ENCODE measurements at places on chromosomes 5 and 9. TPM values are rescaled to one million over a fixed set of nuclear protein-coding genes. Genes with fewer than 3 reads are reported as not detected.

TSSK1B gene
- total RNA-seq, result not detected

PCDHB11 gene
- not detected for total RNA-seq

ECPAS gene
- 82.6 TPM for total RNA-seq

CDX1 gene
- total RNA-seq, result not detected

NXNL2 gene
- total RNA-seq, result not detected

GRXCR2 gene
- not detected for total RNA-seq

PAPPA gene
- total RNA-seq, result not detected

DNA sequence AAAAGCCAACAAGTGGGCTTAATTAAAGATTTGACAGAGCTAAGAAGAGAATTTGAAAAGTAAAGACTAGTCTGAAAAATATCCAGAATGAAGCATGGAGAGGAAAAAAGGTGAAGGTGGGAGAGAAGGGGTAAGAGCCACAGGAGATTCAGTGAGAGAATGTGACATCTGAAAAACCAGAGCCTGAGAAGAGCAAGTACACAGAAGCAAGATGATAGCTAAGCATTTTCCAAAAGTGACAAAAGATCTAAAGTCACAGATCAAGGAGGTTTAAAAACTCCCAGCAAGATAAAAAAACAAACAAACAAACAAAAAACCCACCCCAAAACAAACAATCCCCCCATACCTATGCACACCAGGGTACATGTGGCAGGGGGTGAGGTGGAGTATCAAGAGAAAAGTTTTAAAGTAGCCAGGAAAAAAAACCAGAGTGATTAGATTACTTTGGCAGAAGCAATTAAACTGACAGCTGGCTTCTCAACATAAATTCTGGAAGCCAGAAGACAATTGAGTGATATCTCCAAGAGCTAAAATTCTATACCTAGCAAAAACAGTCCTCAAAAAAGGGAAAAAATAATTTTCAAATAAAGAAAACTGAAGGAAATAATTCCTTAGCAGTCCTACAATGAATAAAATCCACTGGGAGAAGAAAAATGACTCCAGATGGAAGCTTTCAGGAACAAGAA lies 111.4 kb downstream of the RAPGEF6 start:
- no peak overlapping the region for H3K27ac ChIP-seq
- peaks cover 58% of the 10 kb centered on the region for H3K4me1 ChIP-seq
- H3K27me3 ChIP-seq, result no peaks in the 10 kb centered on the region
- DNase-seq, result no peak
- H3K4me3 ChIP-seq, result no peak overlapping the region

DNA sequence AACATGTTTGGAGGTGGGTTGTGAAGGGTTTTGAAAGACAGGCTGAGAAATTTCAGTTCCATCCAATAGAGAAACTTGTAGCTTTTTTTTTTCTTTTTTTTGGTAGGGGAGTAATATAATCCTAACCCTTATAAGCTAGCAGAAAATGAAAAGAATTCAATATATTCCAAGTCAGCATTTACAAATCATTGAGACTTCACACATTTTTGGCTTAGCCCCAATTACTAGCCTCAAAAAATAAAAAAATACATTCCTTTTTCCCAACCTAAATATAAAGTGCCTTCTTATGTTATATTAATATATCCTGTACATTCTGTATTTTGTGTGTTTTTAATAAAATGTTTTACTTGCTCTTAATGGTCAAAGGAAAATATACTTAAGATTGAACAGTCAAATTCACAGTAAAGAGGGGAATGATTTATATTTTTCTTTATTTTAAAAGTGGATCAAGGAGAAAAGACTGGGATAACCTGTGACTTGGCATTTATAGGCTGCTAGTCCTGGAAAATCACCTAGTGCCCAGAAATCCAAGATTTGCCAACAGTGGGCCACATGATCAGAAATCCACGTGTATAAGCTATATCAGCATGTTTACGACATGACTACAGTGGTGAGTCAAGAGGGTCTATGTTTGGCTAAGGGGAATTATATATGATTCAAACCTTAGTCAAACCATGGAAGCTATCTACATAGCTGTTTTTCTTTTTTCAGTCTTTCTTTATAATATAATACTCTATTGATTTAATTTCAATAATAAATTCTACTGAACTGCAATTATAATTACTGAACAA lies 14.5 kb downstream of the HACD4 start:
- no peak overlapping the region for H3K4me3 ChIP-seq
- no peaks in the 10 kb centered on the region for H3K27me3 ChIP-seq
- H3K27ac ChIP-seq, result no peak overlapping the region
- H3K36me3 ChIP-seq, result peaks cover 55% of the 10 kb centered on the region
- DNase-seq, result no peak

GRCh38 chr5:98942847-98943246 lies 14.0 kb upstream of the CHD1 start:
- H3K27me3 ChIP-seq, result no peaks in the 10 kb centered on the region
- no peak for DNase-seq
- peaks cover 29% of the 10 kb centered on the region for H3K4me1 ChIP-seq
- no peaks in the 10 kb centered on the region for H3K36me3 ChIP-seq
- no peak overlapping the region for H3K27ac ChIP-seq

DNA sequence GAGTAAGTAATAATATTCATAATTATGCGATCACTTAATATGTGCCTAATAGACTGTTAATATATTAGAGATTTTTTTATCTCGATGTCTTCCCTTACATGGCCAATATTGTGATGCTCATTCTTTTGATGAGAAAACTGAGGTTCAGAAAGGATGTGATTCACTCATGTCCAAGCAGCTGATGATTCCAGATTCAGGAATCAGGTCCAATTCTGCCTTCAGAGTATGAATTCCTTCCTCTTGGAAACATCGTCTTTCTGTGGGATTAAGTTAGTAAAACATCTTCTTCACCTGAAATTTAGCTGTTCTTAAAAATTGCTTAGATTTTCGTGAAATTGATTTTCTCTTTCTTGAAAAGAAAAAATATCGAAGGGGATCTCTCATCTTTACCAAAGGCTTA lies 242.5 kb upstream of the RFX3 start:
- H3K27me3 ChIP-seq, result peaks cover 22% of the 10 kb centered on the region
- H3K4me3 ChIP-seq, result no peak overlapping the region
- no peaks in the 10 kb centered on the region for H3K36me3 ChIP-seq
- H3K27ac ChIP-seq, result no peak overlapping the region

DNA sequence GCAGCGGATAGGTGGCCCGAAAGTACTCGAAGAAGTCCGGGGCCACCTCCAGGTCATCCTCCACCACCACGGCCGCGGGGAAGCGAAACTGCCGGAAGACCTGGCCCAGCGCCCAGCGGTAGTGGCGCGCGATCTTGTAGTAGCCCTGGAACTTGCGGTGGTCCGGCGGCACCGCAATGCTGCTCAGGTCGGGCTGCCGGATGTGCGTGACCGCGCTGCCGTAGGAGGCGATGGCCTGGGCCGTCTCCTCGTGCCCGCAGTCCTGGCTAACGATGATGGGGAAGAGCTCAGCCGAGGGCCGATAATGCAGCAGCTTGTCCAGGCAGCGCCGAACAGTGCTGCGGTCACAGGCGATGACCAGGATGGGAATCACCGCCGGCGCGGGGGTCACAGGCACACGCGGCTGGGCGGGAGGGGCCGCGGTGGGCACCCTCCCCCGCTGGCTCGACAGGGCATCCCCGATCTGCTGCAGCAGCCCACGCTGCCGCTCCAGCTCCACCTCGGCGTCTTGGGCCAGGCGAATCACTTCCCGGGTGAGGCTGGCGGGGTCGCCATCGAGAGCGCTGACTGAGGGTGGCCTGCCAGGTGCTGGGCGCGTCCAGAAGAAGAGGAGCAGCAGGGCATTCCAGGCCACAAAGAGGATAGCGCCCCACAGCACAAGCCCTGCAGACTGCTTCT lies 10.2 kb downstream of the MGAT1 start:
- no peaks in the 10 kb centered on the region for H3K27me3 ChIP-seq
- H3K27ac ChIP-seq, result no peak overlapping the region

DNA sequence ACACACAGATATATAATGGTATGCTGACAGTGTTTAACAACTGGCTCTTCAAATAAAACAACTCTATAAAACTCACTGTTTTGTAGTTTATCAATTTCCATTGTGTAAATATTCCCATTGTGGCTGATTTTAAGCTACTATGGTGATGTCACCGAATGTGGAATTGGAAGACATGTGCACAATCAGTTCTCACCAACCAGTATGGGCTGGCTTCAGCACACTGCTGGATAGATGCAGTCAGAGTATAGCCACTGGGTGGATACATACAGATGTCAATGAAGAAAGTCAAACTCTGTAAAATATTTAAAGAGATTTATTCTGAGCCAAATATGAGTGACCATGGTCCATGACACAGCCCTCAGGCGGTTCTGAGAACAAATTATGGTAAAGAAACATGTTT lies 475.9 kb upstream of the SMARCA2 start:
- DNase-seq, result no peak
- no peaks in the 10 kb centered on the region for H3K27me3 ChIP-seq
- H3K36me3 ChIP-seq, result no peaks in the 10 kb centered on the region
- H3K4me1 ChIP-seq, result peaks cover 3% of the 10 kb centered on the region
- H3K4me3 ChIP-seq, result no peak overlapping the region

GRCh38 chr5:73894860-73895259 lies 268.9 kb downstream of the ARHGEF28 start:
- no peak overlapping the region for H3K27ac ChIP-seq
- H3K4me1 ChIP-seq, result no peaks in the 10 kb centered on the region
- DNase-seq, result no peak
- H3K27me3 ChIP-seq, result peaks cover 36% of the 10 kb centered on the region
- H3K4me3 ChIP-seq, result no peak overlapping the region

- no peak overlapping the region for H3K4me3 ChIP-seq
- H3K4me1 ChIP-seq, result no peaks in the 10 kb centered on the region
- H3K36me3 ChIP-seq, result no peaks in the 10 kb centered on the region
Observed at GRCh38 chr9:78575771-78576170, 278.8 kb downstream of the PSAT1 start.

GRCh38 chr5:167294882-167295680 lies 996.4 kb upstream of the WWC1 start:
- no peaks in the 10 kb centered on the region for H3K4me1 ChIP-seq
- H3K36me3 ChIP-seq, result no peaks in the 10 kb centered on the region
- H3K27me3 ChIP-seq, result no peaks in the 10 kb centered on the region
- no peak overlapping the region for H3K4me3 ChIP-seq
- no peak overlapping the region for H3K27ac ChIP-seq
- DNase-seq, result no peak
